ENCODE measurements at places on chromosomes 1 and 21.

DNA sequence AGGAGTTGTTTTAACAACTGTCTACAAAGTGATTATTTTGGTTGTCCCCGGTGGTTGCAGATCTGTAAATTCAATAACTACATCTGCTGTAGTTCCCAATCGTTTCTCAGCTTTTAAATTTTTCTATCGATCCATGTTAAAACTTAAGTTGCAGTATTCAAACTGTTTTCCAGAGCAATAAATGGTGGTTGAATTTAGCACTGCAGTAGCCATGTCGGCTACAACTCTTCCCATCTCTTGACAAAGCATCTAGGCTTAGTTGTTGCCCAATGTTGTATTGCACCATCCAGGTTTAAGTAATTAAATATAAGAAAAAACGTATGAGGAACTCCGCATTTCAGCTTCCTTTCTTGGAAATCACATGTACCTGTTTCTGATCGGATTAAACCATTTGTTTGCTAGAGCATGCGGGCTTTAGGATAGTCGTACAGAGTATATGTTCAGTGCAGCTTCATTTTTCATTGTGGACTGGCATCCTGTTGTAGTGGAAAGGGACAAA, 996 bp downstream of the CNIH4 start:
- DNase-seq = no peak

DNA sequence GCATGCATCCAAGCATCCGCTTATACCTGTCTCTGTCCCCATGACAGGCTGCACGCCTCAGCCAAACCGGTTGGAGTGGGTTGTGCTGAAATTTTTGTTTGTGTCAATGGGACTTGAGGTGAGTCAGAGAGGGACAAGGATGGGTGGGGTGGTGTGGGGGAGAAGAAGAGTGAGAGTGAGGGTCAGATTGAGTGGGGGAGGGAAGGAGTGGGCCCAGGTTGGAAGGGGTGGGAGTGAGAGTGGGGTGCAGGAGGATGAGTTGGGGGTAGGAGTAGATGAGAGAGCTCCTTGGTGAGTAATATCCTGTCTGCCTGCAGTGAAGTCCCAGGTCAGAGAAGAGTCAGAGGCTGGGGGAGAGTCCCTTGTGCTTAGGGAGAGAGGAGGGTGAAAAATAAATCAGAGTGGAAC, 3.3 kb upstream of the NECTIN4 start:
- DNase-seq = peak; percentile 68

- peak; percentile 67 for DNase-seq
Measured at GRCh38 chr1:110068646-110069403, 1.6 kb downstream of the ALX3 start.

DNA sequence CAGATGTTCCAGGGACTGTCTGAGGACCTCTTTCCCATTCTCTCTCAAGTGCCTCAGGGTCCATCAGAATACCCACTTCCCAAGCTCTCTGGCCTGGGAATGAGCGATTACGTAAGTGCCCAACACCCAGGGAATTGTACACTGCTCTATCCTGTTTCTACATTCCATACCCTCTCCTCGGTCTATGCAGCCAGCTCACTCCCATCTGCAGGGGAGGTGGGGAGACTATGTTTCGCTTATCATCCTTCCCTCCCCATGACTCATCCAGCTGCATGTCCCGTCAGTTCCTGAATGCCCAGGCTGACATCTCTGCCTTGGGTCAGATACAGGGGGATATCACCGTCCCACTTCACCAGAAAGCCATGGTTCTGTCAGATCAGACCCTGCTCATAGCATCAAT, 34.5 kb upstream of the CD1D start:
- no peak for DNase-seq

GRCh38 chr21:29315131-29315749, 16.5 kb downstream of the BACH1 start:
- no peak for DNase-seq

GRCh38 chr1:185351734-185352466, 34.9 kb upstream of the IVNS1ABP start:
- DNase-seq = no peak

- DNase-seq = no peak
Measured at GRCh38 chr1:53655931-53656746, 82.8 kb downstream of the GLIS1 start.

- no peak for DNase-seq
Measured at GRCh38 chr1:193766329-193766728, 579.9 kb upstream of the B3GALT2 start.

GRCh38 chr1:224736619-224737352, 120.7 kb downstream of the CNIH3 start:
- peak; percentile 62 for DNase-seq

DNA sequence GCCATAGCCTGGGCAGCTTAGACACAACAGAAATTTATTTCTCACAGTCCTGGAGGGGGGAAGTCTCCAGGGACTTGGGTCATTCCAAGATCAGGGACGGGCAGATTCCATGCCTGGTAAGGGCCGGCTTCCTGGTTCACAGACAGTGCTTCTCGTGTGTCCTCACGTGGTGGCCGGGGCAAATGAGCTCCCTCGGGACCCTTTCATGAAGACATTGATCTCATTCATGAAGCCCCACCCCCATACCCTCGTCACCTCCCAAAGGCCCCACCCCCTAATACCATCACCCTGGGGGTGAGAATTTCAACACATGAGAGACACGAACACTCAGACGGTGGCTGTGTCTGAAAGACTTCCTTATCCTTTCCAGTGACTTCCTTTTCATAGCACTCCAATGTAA, 51.5 kb downstream of the ACOT7 start:
- DNase-seq = no peak

- DNase-seq = peak; percentile 67
Measured at GRCh38 chr1:214331827-214332423, 51.0 kb downstream of the SMYD2 start.

GRCh38 chr21:17903029-17903806, 84.1 kb upstream of the C21orf91 start:
- DNase-seq = peak; percentile 44

GRCh38 chr1:6603238-6603914, 707 bp upstream of the KLHL21 start:
- DNase-seq = peak; percentile 61

GRCh38 chr1:195954848-195955247, 653.4 kb downstream of the KCNT2 start:
- DNase-seq = no peak

DNA sequence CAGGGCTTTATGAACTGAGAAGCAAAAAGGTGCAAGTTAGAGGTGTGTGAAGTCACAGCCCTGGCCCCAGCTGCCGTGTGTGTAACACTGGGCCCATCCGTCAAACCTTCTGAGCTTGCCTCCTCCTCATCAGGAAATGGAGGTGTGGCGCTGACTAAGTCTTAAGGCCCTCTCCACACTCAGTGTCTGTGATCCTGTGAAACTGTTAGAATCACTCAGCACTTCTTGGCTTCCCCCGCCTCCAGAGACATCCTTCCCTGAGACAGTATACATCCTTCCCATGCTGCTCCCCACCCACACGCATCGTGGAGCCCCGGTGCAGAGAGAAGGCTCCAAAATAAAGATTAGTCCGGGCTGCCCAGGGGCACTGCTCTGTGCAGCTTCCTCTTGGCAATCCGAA, 33.3 kb downstream of the LRP8 start:
- peak; percentile 48 for DNase-seq

- no peak for DNase-seq
Measured at GRCh38 chr1:12511516-12512468, 106.2 kb downstream of the DHRS3 start.

GRCh38 chr1:232322162-232322734, 307.7 kb downstream of the SIPA1L2 start:
- no peak for DNase-seq

DNA sequence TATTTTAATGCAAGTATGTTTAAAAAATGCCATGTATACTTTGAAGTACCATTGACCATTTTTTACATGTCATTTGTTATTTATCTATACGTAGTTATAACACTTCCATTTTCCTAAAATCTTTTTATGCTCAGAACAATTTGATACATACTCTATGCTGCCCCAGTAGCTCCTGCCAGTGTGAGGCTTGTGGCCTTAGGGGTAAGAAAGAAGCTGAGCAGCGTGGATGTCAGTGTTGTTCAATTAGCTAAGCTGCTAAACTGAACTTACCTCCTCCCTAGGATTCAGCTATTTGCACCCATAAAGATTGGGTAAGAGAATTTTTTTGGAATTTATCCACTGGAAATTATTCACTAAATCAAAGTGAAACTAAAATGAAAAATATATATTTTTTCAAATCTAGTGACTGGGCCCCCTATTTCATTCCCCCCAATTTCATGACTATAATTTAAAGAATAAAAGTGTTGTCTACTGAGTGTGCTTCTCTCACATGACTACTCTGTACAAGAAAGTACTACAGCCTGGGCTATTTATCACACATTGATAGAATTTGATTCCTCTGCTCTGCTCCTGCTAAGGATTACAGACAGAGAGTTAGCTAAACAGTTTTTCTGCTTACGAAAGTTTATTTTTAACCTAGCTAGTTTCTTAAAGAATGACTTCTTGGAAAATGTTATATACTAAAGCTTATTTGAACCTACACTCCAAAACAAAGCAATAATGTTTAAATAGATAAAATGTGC, 1030.3 kb upstream of the ADGRL4 start:
- DNase-seq = no peak

DNA sequence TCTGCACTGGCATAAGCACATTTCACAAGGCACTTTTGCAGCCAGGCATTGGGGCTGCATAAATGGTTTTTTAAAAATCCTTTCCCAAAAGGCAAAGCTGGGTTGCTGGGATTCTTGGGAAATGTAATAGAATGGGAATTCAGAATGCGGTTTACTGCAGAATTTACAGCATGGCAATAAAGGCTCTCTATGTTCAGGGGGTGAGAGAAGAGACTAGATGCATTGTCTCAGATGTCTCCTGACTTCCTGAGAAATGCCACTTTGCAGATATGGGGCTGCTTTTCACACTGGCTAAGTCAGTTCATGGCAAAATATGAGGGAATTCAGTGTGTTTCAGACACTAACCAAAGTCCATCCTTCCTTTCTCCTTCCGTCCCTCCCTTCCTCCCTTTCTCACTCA, 13.5 kb downstream of the FCGR2B start:
- DNase-seq = no peak

DNA sequence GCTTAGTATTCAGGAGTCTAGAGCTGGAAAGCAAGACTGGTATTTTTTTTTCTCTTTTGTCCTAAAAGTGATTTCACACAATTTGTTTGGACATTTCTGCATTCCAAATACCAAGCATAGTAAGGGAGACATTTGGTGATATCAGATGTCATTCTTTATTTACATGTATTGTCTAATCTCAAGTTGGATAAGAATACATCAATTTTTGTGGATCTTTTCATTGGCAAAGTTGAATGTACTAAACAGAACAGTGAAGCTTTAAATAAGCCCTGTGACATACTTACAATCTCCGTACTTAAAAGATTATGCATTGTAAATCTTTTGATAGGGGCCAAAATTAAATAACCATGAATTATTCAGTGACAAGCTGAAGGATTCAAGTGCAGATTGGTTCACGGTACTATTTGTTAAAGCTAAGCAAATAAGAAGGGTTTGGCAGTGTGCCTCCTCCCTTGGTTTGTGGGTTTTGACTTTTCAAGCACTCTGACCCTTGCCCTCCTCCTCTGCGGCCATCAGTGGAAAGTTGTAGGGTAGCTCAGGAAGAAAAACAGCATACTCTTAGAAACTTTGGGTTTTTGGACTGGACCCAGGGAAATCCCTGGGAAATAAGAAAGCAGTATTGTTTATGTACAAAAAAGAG, 663.7 kb downstream of the ADGRL2 start:
- no peak for DNase-seq

DNA sequence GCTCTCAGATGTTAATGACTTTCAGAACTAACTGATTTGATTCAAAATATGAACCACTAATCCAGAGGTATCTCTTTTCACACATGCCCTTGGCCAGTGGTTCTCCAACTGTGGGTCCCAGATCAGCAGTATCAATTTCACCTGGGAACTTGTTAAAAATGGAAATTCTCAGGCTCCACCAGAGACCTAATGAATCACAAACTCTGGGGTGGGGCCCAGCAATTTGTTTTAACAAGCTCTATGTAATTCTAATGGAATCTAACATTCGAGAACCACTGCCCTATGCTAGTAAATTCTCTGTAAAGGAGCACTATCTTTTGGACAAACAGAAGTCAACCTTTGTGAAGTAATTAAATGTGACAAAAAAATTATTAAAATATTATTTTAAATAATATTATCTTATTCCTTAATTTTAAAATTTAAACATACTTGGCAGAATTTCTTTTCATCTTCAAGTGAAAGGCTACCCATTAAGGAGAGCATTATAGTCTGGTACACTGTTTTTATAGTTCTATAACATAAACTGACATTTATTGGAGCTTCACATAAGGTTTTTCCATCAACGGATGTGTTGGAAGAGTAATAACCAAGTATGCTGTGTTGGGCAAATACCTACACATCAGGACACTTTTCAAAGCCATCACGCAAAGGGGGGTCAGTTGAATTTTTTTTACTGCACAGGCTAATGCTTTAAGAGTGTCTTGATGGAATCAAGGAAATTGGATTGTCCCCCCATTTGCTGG, 130.4 kb downstream of the LHX4 start:
- DNase-seq = no peak

DNA sequence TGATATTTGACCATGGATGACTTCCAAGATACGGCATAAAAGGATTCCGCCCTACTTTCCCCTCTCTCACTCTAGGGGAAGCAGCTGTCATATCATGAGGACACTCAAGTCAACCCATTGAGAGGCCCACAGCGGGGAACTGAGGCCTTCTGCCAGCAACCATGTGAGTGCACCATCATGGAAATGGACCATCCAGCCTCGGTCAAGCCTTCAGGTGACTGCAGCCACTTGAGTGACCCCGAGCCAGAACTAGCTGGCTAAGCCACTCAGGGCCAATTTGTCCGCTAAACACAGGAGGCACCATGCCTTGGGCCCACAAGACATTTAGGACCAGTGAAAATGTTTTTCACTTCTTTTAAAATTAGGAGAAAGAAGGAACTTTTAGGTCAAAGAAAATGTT, 11.1 kb upstream of the GJB5 start:
- DNase-seq = no peak

DNA sequence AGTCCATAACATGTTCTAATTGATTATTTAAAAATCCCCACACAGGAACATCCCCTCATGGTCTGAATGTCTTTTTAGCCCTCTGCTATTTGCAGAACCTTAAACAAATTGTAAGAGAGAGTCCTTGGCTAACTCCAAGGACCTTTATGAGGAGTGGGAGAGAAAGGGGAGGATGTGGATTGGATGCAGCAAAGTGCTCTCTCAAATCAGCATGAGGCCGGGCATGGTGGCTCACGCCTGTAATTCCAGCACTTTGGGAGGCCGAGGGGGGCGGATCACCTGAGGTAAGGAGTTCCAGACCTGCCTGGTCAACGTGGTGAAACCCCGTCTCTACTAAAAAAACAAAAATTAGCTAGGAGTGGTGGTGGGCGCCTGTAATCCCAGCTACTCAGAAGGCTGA, 154.8 kb downstream of the TGFB2 start:
- no peak for DNase-seq

DNA sequence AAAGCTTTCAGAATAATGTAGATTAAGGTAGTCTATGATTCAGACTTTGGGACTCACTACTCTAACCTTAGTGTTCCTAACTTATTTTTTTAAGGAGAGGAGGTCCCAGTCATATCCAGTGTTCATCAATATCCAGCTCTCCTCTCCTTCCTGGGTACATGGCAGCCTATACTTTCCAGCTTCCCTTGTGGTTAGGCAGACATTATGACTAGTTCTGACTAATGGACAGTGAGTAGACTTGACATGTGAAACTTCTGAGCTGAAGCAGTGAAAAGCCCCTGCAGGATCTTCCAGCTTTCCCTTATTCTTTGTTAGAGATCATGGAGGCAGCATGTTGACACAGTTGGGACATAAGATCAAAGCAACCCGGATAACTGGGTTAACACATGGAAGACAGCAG, 144.2 kb downstream of the PTPRU start:
- DNase-seq = no peak
